ENCODE measurements at places on chromosomes 3 and 15. TPM values are rescaled to one million over a fixed set of nuclear protein-coding genes. Genes with fewer than 3 reads are reported as not detected.

Gene PCOLCE2
- 21.2 TPM for total RNA-seq

Gene RTP1
- not detected for total RNA-seq

Gene RFX7
- 18.2 TPM for total RNA-seq

DNA sequence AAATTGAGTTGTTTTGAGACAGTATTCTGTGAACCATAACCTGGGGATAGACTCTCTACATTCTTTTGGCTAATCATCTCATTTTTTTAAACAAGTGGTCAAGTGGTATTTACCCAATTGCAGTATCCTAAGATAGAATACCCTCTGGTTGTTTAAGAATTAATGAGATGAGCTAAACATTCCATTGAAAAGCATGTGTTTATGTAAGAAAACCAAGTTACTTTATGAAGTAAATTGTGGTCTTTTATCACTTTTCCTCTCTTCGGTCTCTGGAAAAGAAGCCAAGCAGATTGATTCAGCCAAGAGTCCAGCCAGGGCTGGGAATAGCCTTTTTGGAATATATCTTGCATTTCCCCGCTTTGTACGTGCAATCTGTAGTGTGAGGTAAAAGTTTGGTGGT is 185.7 kb upstream of the TOPAZ1 start:
- H3K36me3 ChIP-seq: no peaks in the 10 kb centered on the region
- no peaks in the 10 kb centered on the region for H3K4me1 ChIP-seq
- no peaks in the 10 kb centered on the region for H3K27me3 ChIP-seq
- no peak overlapping the region for H3K4me3 ChIP-seq

DNA sequence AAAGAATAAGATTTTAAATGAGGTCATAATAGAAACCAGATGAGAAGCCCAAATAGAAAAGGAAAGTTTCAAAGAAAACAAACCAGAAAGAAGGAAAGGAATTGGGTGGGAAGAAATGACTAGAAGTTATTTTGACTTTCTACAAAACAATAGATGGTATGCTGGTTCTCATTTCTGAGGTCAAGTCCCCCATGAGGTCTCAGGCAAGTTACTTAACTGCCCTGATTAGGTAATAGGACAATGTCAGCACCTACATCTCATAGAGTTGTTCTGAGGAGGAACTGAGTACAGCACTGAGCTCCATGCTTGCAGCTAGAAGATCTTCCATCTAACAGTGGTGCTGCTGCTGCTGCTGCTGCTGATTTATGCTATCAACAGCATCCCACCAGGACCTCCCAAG is 185.9 kb downstream of the ERC2 start:
- no peak overlapping the region for H3K27ac ChIP-seq
- no peak for DNase-seq
- no peaks in the 10 kb centered on the region for H3K27me3 ChIP-seq
- H3K4me3 ChIP-seq: no peak overlapping the region
- no peaks in the 10 kb centered on the region for H3K4me1 ChIP-seq

DNA sequence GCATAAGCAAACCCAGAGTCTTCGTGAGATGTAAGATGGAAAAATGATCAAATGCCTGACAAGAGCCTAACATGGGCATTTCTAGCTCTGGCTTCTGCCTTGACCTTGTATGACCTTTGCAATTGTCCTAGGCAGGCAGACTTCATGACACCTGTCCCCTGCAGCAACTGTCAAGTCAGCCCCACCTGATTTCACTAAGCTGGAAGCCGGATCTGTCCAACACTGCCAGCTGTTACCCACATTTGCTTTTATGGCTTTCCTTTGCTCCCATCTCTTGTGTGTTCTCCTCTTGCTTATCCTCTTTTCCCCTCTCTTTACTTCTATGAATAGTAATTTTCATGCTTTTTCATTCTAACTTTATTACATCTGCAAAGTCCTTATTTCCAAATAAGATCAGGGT is 48.5 kb upstream of the TNIK start:
- H3K27ac ChIP-seq: no peak overlapping the region
- no peaks in the 10 kb centered on the region for H3K27me3 ChIP-seq
- H3K36me3 ChIP-seq: no peaks in the 10 kb centered on the region
- H3K4me1 ChIP-seq: no peaks in the 10 kb centered on the region

- DNase-seq: no peak
- H3K4me1 ChIP-seq: no peaks in the 10 kb centered on the region
- no peaks in the 10 kb centered on the region for H3K36me3 ChIP-seq
- H3K27me3 ChIP-seq: no peaks in the 10 kb centered on the region
- H3K4me3 ChIP-seq: no peak overlapping the region
Observed at GRCh38 chr3:54858093-54858785, 69.6 kb downstream of the LRTM1 start.

- no peaks in the 10 kb centered on the region for H3K4me1 ChIP-seq
- H3K27me3 ChIP-seq: no peaks in the 10 kb centered on the region
- no peak overlapping the region for H3K4me3 ChIP-seq
- DNase-seq: no peak
- no peak overlapping the region for H3K27ac ChIP-seq
- H3K36me3 ChIP-seq: no peaks in the 10 kb centered on the region
Observed at GRCh38 chr15:97598353-97598798, 362.1 kb upstream of the ARRDC4 start.
